ENCODE measurements at places on chromosomes 5 and 9. TPM values are rescaled to one million over a fixed set of nuclear protein-coding genes. Genes with fewer than 3 reads are reported as not detected.

The OMD gene
- total RNA-seq = not detected

The CTXN3 gene
- not detected for total RNA-seq

- DNase-seq = peak; percentile 68
Measured at GRCh38 chr9:89194421-89195130, 16.0 kb upstream of the SHC3 start.

DNA sequence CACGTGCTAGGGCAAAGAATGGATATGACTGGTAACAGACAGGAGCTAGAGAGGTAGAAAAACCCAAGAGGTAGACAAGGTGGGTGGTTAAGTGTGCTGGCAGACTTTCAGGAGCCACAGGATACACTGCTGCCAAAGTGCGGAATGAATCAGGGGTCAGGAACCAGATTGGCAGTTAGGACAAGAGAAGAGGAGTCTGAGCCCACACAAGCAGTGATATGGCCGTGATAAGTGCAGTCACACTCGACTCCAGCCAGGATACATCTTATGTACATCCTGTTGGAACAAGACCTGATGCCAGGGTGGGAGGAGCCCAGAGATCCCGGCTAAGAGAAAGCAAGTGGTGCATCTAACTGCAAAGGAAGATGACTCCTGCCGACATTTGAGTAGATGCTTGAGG lies 10.0 kb downstream of the SLIT3 start:
- peak; percentile 10 for DNase-seq

DNA sequence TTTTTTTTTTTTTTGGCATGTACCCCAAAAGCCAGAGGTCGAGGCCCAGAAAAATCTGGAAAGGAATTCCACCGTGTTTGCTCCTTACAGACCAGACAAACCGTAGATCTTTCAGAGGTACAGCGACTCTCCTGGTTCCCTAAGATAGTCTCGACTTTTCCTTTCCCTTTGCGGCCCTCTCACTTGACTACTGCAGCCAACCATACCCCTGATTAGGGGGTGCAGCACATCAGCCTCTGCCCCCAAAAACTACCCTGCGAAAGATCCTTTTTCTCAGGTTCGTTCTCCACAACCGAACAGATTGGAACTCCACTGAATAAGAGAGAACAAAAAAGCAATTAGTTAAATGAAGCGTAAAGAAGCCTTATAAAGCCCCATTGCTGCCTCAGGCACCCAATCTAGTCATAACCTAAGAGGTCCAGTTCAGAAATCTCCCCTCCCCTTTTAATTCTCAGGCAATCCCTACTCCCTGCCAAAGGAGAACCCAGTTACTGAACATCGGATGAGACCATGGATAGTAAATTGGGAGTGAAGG lies 379 bp upstream of the TICAM2 start:
- DNase-seq = peak; percentile 50

DNA sequence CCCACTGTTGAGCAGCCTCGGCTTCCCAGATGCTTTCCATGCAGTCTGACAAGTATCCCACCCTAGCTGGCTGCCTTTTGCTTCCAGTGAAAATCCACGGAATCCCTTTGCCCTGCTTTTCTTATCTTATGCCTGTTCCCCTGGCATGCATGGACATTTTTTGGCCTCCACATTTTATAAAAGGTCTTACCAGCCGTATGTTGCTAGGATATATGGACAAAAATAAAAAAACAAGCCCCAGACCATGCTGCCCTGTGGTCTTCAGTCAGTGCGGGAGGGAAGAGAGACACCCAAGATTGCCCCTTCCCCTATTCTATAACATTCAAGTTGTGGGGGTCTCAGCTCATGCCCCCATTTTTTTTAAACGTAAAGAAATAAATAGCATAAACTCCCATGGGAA lies 129.6 kb downstream of the COL23A1 start:
- peak; percentile 31 for DNase-seq

GRCh38 chr5:147384346-147385193 lies 125.3 kb downstream of the DPYSL3 start:
- peak; percentile 79 for DNase-seq

Data from endodermal cell (in vitro differentiated cells).